ENCODE measurements at places on chromosomes 12 and 14.

DNA sequence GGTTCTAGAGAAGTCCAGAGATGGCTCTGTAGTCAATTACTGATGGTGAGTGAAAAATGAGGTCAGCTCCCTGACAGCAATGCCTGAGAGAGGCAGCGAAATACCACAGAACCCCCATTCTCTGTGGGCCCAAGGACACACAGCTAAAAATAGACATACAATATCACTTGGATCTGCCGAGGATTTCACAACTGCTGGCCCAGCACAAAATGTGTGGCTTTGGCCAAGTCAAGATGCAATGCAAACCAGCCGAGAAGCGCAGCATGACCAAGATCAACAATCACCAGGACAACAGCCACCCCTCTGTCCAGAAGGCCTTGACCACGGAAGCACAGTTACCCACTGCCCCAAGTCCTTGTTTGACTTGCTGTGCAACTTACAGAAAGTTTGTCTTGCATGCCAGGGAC is 52.2 kb downstream of the CKAP4 start:
- DNase-seq: no peak

GRCh38 chr12:12046401-12046800 is 24.3 kb upstream of the BCL2L14 start:
- no peak for DNase-seq

DNA sequence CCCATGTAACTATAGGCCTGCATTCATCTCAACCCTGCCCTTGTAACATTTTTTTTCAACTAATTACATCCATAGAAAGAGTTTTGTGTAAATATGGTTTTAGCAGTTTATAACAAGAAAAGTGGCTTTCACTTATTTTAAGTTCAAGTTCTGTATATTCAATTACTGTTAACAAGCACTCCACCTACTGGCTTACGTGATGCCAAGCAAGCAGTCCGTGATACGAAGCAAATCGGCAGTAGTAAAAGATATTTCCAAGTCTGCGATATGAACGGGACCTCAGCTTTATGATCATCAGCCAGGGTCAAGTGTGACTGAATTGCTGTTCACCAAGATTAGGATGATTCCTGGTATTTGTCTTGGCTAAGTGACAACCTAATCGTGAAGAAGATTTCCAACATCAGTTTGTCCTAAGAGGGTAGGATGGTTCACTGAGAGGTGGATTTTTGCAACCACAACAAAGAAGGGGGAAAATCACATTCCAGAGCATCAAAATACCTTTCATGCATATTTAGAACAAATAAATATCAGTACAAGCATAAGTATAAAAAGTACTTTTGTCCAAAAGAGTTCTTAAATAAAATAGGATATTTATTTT is 456.2 kb downstream of the FOXG1 start:
- no peak for DNase-seq

GRCh38 chr12:1281683-1282366 is 290.8 kb downstream of the ERC1 start:
- no peak for DNase-seq

DNA sequence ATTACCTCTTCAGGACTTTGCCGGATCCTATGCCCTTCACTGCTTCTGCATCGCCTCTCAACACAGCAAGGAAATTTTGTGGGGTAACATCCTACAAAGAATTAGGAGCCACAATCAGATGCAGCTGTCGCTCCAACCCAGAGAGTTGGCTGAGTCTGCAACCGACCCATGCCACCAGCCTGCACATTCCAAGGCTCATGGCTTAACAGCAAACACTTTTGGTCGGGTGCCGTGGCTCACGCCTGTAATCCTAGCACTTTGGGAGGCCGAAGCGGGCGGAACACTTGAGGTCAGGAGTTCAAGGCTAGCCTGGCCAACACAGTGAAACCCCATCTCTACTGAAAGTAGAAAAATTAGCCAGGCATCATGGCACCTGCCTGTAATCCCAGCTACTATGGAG is 32.3 kb downstream of the LGMN start:
- no peak for DNase-seq

DNA sequence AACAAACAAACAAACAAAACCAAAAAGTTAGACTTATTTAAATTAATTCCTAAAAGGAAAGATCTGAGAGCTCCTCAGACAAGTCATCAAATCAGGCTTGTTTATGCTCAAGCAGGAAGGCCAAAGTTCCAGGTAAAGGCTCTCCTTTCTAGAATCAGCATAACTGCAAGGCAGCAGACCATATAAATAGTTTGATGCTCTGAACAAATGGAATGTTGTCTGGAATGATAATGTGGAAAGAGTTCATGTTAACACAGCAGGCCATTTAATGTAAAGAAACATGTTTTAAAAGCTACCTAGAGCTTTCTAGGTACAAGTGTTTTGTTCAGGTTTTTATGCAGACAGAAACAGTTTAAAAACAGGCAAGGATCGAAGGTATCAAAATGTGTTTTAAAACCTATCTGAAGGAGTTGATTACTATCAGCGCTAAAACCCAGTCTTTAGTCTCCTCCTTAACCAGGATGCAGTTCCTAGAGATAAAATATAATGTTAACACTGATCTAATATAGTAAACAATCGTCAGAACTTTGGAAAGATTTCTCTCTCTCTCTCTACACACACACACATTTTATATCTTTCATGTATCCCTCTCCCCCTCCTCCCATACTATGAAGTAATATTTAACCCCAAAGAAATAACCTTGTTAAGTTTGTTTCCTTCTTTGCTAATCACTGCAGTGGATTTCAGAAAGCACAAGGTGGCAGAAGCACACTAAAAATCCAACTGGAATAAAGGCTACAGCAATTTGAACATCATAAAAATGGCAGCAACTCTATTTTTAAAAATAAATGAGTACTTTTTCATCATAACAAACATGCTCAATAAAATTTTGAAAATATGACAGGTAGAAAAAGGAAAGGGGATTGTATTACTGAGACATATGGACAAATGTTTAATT is 135.5 kb downstream of the PAWR start:
- no peak for DNase-seq

- no peak for DNase-seq
Measured at GRCh38 chr14:53147208-53147607, 5.9 kb downstream of the DDHD1 start.

GRCh38 chr14:58428118-58428683 is 682 bp downstream of the KIAA0586 start:
- DNase-seq: no peak

DNA sequence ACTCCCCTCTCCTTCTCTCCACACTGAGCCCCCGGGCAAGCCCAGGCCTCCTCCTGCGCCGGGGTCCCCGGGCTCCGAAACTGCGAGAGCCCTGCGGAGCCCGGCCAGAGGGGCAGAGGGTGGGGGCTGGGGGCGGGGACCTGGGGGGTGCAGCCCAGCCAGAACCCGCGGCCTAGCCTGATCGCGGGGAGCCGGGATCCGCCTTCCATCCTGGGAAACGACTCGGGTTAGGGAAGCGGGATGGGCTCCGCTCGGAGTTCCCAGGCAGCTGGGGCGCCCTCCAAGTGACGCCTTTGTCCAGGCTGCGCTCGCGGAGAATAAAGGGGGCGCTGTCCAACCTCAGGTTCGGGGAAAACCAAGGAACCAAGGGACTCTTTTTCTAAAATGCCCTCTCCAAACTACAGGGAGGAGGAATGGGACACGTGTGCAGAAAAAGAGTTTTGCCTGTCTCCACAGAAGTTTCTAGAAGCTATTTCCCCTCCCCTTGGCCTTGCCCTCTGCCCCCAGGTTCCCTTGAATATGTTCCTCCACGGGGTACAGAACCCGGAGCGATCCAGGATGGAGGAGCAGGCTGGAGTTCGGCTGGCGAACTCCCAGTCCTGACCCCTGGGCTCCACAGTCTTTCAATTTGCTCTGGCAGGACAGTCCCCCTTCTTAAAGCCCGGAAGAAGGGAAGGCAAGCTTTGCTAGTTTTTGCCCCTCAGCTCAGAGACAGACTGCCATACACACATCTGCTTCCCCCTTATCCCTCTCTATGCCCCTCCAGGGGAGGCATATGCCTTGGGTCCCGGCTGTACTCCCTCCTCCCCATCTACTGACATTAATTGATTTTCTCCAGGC is 13.9 kb downstream of the NKX2-1 start:
- no peak for DNase-seq

DNA sequence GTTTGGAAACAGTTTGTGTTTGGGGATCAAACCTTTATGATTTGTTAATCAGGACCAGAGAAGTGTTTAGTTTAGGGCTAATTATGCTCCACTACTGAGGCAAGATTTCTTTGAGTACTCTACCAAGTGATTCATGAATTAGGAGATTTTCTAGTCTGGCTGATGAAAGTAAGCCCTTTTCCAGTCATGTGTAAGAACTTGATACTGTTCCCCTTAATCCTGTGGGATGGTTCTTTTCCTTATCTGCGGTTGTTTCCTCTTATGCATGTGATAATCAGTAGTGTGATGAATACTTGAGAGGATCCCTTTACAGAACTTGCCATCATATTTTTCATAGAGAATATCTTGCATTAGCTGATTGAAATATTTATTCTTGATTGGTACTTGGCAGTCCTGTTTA is 42.1 kb downstream of the DYRK2 start:
- no peak for DNase-seq

- no peak for DNase-seq
Measured at GRCh38 chr14:95044463-95045105, 112.7 kb downstream of the DICER1 start.

GRCh38 chr12:106981788-106982187 is 5.2 kb downstream of the MTERF2 start:
- DNase-seq: no peak

- DNase-seq: no peak
Measured at GRCh38 chr12:102511575-102511974, 31.2 kb upstream of the IGF1 start.

- no peak for DNase-seq
Measured at GRCh38 chr12:62604373-62604772, 137.7 kb downstream of the MON2 start.

- no peak for DNase-seq
Measured at GRCh38 chr12:109736552-109737108, 23.0 kb downstream of the FAM222A start.

DNA sequence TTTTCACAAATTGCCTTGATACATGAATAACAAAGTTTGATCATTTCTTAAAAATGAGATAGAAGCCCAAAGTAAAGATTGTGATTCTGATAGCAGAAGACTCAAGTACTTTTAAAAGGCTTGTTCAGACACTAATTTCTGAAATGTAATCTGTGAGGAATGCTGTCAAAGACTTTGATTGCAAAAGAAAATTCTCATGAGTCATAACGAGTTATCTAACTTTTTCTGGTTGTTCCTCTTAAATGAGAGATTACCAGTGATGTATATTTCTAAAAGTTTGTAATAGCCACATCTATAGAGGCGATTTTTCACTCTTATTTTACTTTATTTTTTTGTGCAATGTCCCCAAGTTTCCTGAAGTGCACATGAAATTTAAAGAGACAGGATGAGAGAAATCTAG is 7.0 kb downstream of the PYGL start:
- DNase-seq: no peak

DNA sequence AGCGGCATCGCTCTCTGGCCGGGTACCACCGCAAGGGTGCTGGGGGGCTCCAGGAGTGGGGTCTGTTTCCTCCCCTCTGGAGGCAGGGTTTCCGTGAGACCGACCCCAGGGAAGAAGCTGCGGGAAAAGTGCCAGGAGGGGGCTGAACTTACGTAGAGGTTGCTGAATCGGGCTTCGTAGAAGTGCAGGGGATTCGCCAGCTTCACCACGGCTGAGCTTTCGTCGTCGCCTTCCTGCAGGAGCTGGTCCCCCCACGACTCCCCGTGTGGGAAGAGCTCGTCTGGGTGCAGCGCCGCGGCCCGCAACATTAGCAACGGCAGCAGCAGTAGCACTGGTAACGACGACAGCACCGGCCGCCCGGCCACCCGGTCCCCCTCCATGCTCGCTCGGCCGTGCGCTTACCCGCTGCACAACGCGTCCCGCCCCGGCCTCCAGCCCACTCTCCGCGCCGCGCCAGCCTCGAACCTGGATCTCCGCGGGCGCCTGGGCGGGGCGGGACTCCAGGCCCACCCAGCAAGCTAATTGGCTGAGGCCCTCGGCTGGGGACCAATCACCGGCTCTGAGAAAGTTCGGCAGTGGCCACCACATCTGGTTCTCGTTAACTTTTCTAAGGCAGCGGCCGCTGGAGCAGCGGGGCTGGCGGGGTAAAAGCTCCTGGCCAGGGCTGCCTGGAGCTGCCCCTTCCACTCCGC is at the start of gene NID2:
TSS of gene NID2 (minus strand) at position 445 of the 692 bp plus-strand sequence. CDS start at position 380, 65 bp downstream.
- DNase-seq: no peak

- DNase-seq: no peak
Measured at GRCh38 chr14:104195878-104196277, 57.5 kb downstream of the KIF26A start.

Measured in activated CD4-positive, CD25-positive, alpha-beta regulatory T cell (primary cell).